ENCODE measurements at places on chromosomes 2 and 18. TPM values are rescaled to one million over a fixed set of nuclear protein-coding genes. Genes with fewer than 3 reads are reported as not detected.
A peak's percentile ranks its signal among the peaks of the same experiment; 100 is the strongest.

DNA sequence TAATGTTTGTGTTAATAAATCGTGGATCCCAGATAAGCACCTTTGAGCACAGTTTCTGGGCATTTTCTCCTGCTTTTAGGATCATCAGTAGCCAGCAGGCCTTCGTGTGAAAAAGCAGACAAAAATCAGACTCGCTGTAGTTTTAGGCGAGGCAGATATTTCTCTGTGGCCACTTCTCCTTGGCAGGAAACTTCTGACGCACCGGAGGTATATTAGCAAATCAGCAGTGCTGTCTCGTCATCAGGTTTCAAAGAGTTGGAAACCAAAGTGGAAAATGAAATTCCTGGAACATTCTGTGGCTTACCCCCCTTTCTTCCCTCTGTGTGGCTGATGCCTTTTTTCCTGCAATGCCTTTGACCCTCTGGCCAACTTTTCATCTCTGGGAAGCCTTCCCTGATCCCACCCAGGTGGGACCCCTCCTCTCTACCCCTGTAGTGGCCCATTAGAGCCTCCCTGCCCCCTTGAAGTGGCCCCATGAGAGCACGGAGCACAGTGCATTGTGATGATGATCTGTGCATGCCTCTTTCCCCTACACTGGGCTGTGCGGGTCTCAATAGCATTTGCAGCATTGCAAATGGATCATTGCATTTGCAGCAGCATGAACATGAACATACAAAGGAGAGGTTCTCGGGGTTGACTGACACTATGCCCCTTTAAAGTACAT, 93.3 kb downstream of the RNF144A start:
- DNase-seq: peak; percentile 48

DYSF gene
- 145 TPM for total RNA-seq

CHRNG gene
- not detected for total RNA-seq

DNA sequence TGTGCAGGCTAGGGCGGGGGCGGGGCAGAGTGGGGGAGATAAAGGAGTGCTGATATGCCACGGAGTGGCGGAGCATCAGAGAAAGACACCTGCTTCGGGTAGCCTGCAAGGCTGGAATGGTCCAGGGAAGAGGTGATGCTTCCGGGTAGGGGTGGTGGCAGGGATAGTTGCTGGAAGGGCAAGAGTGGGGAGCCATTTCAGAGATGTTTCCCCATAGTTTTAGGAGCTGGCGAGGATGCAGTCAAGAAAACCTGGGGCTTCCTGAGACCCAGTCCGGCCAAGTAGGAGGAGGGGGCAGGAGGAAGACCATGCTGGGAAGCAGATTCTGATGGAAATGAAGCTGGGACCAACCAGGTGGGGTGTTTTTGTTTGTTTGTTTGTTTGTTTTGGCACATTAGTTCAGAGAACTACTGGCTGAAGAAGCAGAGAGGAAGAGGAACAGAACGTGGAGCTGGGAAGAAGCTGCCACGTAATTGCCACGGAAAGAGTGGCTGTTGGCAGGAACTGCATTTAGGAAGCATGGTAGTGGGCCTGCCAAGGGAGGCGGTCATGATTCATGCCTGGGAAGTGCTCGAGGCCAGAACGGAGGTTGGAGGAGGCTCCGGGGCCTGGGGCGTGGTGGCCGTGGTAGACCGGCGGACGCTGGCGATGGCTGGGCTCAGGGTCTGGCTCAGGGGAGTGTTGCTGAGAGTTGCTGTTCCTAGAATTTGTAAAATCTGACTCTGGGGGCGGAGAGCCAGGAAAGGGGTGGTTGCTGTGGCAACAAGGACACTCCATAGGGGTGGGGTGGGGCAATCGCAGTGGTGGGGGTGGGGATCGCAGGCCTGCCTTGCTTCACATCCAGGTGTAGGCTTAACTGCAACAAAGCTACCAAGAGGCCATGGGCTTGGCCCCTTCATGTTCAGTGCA, 8.6 kb upstream of the INPP5D start:
- DNase-seq: peak; percentile 94

- no peak for DNase-seq
These were observed 46.0 kb downstream of the MRPS5 start for GRCh38 chr2:95075440-95076132.

GLI2 gene
- not detected for total RNA-seq
